EH (cell line): ENCODE measurements at places on chromosomes 4 and X.

DNA sequence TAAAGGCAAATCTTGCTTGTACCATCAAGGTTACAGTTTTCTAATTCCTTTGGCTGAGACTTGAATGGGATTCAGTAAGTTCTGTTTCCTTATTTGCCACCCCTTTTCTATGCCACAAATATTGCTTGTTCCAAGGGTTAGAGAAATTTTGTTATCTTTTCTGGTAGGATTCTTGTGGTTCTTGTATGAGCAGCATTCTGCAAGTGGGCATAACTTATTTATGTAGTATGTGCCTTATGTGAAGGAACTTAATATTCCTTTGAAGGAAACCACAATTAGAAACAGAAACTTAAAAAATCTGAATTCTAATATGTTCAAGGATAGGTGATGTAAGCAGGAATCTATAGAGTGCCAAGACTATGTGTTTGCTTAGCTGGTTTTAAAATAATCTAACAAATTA lies 53.1 kb upstream of the TSPAN5 start:
- DNase-seq = peak; percentile 20

DNA sequence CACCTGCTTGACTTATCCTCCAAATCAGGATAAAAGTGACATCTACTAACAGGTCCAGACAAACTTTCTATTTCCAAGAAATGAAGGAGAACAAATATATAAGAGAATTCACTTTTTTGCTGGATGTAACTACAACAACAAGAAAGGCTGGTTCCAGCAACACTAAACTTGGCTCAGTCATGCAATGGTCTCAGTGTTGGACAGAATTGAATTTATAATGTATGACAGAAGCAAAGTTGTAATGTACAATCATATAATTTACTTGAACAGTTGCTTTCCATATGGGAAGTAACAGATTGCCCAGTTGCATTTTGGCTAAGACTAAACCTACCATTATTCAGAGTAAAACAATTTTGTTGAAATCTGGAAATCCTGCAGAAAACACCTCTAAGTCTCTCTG lies 183.3 kb upstream of the INTU start:
- no peak for DNase-seq

DNA sequence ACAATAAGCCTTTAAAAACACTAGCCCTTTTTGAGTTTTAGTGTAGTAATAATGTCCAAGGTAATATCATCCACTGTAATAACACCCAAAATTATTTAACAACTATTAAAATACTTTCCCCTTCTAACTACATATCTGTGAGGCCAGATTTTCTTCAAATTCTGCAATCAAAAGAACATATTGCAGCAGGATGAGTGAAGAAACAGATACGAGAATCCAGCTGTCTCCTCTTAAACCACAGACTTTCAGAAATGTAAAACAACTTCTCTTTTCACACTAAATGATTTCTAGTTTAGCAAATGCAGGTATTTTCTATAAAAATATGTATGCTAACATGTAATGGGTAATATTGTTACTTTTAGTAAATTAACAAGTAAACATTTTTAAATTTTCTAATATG lies 148.9 kb downstream of the PRDM5 start:
- no peak for DNase-seq

DNA sequence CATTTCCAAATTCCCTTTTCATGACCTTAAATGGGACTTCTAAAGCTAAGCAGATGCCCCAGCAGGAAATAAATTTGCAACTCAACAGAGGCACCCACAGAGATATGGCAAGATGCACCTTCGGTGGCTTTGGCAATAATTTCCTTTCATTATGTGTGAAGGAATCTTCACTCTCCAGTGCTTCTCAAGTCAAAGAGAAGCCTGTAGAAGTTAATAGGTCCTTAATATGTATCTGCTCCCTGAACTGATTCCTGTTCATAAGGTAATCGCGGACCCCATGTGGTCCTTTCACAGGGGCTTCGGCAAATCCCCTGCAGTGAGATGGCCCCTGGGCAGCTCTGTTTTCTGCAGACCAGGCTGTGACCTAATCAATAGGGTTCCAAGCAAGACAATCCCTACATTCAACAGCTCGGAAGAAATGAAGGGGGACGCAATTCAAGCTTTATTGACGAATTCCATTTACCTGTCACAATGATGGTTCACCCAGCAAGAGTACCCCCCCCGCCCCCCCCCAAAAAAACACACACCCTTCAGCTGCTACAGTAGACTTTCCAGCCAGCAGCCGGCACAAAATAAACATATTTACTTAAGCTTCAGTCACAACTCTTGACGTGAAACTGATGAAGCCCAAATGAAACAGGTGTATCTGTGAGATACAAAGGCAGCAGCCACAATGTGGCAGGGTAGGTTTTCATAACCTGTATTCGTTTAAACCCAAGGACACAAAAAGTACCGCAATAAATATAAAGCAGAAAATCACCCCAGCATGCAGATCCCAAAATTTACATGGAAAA lies 35.3 kb downstream of the FAT1 start:
- no peak for DNase-seq

DNA sequence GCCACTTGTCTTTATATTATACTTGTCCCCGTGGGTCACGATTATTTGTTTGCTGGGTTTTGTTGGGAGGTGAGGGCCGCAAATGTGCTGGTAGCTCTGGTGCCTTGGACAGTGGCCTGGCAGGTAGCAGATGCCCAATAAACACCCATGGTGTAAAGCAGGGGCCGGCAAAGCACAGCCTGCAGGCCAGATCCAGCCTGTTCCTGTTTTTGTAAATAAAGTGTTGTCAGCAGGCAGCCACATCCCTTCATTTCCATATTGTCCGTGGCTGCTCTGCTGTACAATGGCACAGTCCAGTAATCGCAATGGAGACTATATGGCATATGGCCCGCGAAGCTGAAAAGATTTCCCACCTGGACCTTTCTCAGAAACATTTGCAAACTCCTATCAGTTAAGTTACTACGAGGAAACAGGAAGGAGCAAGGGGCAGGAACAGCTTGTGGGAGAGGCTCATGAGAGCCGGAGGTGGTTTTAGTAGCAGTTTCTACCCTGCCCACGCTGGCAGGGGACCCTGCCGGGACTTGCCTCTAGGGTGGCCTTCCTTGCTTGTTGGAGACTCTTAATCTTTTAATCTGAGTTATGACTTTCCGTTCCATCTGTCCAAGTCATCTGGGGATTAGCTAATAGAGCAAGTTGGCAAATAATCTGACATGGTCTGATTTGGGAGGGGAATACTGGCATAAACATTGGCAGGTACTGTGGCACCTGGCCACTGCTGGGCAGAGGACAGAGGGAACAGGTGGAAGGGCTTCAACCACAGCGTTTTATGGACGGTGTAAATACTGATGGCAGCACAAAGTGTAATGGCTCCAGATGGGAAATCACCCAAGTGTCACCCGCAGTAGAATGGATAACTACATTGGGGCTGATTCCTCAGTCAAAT lies 19.6 kb downstream of the CLCN4 start:
- no peak for DNase-seq

- DNase-seq = no peak
These were observed 104.9 kb downstream of the ARHGAP10 start for GRCh38 chr4:147836807-147837206.

DNA sequence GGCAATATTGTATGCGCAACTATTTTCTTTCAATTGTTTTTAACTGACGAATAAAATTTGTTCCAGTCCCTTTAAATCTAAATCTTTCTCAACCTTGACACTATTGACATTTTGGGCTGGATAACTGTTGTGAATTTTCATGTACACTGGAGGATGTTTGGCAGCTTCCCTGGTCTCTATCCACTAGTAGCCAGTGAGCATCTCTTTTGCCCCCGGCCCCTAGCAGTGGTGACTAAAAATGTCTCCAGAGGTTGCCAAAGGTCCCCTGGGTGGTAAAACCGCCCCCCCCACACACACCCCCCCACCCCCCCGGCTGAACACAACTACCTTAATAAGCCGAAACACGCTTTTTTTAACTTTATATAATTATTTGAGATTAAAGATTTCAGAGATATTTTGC lies 514 bp downstream of the FANCB start:
- no peak for DNase-seq

DNA sequence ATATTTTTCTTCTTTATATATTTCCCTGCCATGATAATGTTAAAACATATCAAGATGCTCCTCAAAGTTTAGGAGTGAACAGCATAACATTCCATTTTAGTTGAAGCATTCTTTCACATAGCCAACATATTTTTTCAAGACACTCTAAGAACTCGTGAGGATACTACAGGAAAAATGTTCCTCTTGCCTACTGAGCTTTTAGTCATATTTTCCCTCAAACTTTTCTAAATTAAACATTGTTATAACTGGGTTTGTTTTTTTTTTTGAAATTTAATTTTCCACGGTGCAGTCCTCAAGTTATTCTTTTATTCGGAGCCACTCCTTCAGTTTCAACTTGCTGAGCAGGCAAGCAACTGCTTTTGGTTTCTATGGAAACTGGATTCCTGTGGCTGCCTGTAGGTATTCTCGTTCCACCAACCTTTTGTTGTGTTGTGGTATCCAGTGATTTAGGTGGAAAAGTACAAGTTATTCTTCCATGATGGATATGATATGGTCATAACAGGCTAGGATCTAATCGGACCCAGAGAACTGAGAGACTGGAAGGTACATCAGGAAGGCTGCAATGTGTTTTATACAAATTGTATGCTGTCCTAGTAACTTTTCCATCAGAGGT lies 248.0 kb downstream of the TRIML1 start:
- DNase-seq = no peak

DNA sequence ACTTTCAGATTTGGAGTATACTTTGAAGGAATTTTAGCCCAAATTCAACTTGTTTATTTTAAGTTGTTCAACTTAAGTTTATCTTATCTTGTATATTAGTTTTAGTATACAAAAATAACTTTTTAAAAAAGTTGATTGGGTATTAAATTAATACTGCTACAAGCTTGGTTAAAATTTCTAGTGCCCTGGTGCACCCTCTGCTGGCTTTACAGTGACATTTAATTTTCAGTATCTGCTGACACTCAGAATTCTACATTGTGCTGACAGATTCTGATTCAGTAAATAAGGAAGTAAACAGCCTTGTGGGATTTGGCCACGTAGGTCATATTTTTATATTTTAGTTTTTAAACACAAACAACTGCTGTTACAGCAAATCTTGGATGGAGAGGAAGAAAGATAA lies 2.9 kb downstream of the EDA start:
- DNase-seq = peak; percentile 3

DNA sequence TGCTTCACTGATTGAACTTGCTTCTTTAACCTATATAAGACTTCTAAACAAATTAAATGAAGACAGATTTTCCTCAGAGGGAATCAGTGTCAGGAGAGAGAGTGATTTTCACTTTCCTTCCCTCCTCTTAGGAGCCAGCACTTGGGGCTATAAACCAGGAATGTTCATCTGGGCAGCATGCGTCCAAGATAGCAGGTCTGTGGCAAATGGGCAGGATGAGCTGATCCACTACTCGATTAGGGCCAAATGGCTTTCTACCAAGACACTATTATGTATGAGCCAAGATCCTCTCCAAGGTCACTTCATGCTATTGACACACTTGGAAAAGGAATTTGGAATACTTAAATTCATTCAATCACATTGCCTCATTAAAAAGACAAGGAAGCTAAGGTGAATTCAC lies 203.9 kb upstream of the GRID2 start:
- DNase-seq = no peak

DNA sequence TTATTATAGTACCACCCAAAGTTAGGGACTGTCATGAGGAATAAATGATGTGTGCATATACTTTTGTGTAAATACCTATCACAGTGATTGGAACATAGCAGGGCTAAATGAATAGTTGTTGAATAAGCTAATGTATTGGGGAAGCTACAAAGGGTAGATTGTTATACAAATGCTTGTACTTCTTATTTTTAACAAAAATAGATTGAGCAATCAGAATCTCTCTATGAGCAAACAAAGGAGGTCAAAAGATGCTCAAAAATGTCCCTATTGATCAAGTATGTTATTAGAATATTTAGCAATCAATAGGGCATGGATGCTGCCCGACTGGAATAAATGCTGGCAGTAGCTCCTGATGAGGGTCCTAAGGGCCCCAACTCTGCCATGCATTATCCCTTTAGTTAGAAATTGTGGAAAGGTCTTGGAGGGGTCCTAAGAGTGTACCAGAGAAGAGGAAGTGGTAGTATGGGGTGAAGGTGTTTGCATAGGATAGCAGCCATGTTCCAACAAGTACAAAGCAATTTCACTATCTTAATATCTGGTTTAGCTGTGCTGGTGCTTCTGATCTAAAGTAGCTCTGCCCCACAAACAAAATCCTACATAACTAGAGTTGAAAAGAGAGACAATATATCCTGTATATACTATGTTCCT lies 33.1 kb upstream of the TAPT1 start:
- no peak for DNase-seq

DNA sequence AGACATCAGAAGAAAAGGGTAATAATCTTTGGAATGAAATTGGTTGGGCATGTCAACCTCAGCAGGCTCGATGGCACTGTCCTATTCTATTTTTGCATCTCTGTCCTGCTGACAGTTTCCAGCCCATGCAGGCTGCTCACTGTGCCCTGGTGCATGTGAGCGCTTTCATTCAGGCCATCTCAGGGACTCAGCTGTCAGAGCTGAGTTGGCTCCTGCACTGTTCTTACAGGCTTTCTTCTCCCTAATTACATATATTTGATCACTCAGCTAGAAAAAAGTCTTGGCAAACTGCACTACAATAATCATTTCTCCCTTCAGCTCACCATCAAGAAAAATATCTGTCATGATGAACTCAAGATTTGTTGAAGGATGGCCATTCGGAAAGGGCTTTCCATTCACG lies 84.7 kb downstream of the RASL11B start:
- no peak for DNase-seq

DNA sequence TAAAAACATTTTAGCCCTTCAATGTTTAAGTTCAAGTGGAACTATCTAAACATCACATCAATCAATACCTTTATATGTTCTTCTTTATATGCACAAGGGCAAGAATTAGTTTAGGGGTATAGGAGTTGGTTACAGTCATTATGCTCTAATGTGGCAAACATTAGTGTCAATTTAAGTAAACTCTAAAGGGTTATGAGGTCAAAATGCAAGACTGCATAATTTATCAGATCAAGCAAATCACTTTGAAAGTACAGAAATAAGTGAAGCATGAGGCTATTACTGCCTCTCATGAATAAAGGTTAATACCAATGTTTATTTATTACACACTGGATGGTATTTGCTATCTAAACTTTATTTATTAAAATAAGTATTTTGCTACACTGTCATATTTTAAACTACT lies 59.7 kb downstream of the MAB21L2 start:
- no peak for DNase-seq

- DNase-seq = peak; percentile 34
These were observed 476 bp upstream of the GDI1 start for GRCh38 chrX:154436374-154436982.

GRCh38 chrX:40733706-40734105 lies 1.6 kb downstream of the MED14 start:
- DNase-seq = peak; percentile 11

DNA sequence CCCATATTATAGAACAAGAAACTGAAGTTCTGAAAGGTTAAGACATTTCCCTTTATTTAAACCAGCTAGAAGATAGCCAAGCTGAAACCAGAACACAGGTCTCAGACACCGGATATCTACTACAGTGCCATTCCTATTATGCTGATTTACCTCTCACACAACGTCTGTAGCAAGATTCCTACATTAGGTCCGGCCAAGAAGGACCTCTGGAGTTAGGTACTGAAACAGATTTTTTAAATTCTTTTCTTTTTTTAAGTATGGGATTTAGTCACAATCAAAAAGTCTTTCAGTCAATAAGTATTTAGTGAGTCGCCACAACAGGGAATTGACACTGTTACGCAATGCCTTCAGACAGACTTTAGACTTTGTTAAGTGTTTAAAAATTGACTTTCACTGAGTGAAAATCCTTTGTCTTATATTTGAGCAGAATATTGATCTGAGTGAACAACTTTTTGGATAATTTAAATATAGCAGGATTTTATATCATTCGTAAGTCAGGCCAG lies 26.5 kb upstream of the SPANXN4 start:
- no peak for DNase-seq

- no peak for DNase-seq
These were observed 149.4 kb upstream of the CHRDL1 start for GRCh38 chrX:110944751-110945675.
